ENCODE measurements at places on chromosomes 7 and 10.
A peak's percentile ranks its signal among the peaks of the same experiment; 100 is the strongest.

GRCh38 chr7:73647725-73648592 lies 19.7 kb upstream of the VPS37D start:
- DNase-seq = no peak

DNA sequence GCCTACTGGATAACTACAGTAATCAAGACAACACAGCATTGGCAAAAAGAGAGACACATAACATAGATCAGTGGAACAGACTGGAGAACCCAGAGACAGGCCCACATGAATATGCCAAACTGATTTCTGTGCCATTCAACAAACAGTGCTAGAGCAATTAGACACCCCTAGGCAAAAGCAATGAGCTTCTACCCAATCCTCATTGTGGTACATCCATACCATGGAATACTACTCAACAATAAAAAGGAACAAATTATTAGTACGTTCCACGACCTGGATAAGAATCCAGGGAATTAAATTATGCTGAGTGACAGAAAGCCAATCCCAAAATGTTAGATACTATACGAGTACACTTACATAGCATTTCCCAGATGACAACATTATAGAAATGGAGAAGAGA lies 2.8 kb upstream of the SVIL start:
- DNase-seq = no peak

DNA sequence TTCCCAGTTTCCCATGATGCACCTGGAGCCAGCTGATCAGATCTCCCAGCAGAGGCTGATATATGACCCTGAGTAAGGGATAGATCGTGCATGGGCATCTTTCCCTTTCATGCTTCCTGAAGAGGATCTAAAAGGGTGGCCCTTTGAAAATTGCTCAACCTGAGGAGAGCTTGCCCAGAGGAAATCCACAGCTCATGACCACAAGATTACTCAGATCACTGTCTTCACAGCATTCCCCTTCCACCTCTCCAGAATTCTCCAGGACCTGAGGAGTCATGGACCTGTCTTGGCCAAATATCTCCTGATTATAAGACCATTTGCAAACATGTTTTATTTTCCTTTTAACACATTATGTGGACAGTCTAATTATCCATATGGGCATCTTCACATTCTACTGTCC lies 328.1 kb downstream of the LHFPL3 start:
- no peak for DNase-seq

GRCh38 chr10:118163217-118163616 lies 116.5 kb upstream of the RAB11FIP2 start:
- no peak for DNase-seq

DNA sequence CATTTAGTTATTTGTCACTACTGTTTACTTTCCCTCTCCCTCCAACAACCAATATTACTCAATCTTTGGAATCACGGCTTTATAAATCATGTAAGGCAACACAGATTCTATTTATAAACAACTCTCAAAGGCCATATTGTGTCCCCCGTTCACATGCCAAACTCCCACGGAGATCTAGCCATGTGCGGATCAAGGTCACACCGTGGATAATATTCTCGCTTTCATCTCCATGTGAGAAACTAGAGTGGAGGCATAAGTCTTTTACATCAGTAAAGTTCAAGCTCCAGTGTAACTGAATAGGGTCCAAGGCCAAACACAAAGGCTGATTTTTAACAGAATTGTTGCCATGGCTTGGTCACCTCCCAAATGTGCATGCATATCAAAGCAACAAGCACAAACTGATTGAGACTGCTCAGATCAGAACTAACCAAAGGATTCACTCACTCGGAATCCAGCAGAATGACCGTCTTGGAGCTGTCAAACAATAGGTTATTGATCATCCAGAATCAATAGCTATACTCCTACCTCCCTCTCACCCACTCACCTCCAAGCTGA lies 569.5 kb upstream of the LRRN3 start:
- DNase-seq = no peak

- no peak for DNase-seq
These were observed 299.4 kb downstream of the SNX13 start for GRCh38 chr7:17640730-17641377.

GRCh38 chr7:123608991-123609882 lies 7.6 kb downstream of the ASB15 start:
- no peak for DNase-seq

GRCh38 chr7:26506196-26506595 lies 214.5 kb downstream of the SNX10 start:
- no peak for DNase-seq

DNA sequence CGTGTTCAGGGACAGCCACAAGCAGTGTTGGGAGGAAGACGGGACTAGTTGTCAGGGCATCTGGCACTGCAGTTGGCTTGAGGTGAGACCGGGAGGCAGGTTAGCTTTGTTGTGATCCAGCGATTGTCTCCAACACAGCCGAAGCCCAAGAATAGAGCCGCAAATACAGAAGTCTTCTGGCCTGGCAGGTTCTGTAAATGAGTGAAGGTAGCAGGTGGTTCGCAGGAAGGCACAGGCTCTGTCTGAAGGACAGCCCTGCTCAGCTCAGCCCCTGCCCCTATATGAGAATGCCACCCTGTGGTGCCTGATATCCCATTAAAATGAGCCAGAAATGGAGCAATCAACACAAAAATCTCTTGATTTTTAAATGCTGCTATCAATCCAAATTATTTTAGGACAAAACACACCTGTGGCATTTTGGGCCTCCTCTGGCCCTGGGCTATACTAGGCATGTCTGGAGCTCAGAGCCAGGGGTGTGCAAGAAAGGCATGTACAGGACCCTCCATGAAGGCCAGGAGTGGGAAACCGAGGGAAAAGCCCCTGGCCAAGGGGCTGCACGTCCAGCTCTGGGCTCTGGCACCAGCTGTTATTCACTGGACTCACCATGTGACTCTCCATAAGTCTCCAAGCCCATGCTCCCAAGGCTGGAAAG lies 11.2 kb upstream of the C10orf71 start:
- DNase-seq = peak; percentile 64

GRCh38 chr7:135946289-135947055 lies 30.7 kb downstream of the MTPN start:
- no peak for DNase-seq

DNA sequence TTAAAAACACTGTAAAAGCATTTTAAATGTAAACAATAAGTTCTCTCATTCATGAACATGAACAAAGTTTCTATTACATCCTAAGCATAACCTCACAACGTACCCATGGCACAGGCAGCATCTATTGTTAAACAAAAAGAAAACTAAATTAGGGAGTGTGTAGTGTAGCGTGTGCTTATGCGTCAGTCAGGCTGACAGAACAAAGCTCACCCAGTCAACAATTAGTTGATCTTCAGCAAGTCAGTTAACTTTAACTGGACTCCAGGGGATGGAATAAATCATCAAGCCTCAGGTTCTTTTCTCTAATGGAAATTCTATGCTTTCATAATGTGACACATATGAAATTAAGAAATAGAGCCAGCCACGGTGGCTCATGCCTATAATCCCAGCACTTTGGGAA lies 91.6 kb upstream of the ODAD2 start:
- DNase-seq = no peak

- DNase-seq = no peak
These were observed 2.0 kb downstream of the GAL3ST4 start for GRCh38 chr7:100166317-100166940.

DNA sequence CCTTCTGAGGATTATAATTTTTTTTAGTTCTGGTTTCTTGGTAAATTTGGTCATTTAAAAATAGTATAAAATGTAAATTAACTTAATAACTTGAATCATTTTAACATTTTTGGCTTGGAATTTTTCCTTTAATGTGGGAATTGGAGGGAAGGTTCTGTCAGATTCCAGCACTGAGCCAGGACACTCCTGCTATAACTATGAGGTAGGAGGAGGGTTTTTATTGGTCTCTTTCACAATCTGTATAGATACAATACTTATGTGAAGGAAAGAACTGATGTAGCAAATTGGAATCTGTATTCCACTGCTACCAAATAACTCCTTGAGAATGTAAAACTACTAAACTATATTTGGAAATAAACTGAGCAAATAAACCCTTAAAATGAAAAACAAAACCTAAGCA lies 3.2 kb downstream of the PRKG1 start:
- DNase-seq = no peak

DNA sequence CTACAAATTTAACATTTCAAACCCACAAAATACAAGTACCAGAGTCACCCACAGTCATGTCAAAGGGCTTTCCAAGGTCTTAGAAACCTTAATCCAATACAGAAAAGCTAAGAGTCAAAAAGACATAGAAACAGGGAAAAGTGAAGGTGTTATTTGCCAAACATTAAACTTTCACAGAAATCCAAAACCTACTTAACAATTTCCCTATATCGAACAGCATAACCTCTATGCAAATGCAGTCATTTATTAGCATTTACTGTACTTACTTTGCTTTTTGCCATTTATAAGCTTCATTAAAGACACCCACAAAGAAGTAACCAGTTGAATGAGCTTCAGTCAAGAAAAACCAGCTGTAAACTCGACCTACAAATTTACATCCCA lies 1.6 kb downstream of the PANK1 start:
- DNase-seq = no peak

DNA sequence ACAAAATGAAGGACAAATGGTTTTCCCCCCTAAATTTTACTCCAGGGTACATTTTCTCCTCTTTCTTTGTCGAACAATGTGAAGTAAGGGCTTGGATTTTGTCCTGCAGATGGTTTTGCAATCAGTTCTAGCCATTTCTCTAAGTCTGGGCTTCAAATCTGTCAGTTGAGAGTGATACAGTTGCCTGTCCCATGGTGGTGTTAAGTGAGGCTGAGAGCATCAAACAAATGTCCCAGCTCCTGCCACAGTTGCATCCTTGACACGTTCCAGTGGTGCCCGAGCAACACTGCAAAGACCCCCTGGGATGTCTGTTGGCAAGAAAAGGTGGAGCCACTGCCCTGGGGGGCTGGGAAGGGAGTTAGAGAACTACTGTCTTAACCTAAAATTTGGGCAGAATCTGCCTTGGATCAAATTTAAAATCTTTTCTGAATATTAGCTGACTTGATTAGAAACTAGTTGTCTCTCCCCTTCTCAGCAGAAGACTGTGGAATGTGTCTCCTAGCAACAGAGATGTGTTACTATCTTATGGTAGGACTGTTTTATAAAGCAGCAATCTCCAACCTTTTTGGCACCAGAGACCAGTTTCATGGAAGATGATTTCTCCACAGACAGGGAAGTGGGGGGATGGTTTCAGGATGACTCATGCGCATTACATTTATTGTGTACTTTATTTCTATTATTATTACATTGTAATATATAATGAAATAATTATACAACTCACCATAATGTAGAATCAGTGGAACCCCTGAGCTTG lies 102.0 kb upstream of the STEAP1B start:
- no peak for DNase-seq

DNA sequence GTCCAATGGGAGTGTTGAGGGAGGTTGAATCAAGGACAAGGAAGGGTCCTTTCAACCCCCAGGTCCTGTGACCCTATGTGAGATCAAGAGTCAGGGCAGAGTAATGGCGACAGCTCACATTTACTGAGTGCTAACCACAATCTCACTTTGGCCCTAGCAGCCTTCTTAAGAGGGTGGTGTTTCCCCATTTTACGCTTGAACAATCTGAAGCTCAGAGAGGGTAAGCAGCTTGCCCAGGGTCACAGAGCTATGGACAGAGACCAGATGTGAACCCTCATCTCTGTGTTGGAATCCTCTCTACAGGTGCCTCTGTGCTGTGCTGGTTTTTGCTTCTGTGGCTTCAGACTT lies 102.0 kb downstream of the GRK5 start:
- no peak for DNase-seq

GRCh38 chr10:63707254-63707910 lies 186.2 kb downstream of the REEP3 start:
- no peak for DNase-seq

DNA sequence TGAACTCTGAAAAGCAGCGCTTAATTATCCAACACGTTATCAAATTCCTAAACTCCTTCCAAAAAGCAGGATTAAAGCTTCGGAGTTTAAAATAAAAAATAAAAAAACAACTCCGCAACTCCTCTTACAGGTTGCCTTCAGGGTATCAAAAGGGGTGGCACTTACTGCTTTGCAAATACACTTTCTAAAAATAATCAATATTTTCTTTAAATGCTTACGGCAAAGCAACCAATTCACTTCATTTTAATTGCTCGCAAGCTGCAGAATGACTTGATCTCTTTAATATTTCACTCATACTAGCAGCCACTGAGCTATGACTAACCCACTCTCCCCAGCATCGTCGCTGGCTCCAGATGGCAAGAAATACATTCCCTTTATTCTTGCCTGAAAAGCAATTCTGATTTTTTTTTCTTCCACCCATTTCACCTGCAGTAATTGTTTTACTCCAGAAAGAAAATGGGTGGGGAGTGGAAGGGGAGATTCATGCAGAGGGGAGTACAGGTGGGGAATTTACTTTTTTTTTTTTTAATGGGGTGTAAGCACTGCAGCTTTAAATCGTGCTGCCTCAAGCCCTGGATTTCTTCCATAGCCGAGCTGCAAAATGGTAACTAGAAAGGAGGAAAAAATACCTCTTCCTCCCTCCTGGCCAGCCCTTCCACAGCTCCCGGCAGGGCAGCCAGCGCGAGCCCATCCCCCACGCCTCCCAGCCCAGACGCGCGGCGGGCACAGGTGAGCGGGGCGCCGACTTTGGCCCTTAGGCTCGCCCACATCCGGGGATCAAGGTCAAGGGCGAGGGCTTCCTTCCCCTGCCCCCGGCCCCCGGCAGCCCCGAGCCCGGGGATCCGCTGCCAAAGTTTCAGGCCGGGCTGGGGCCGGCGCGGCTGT lies 54.2 kb upstream of the FHIP2A start:
- DNase-seq = peak; percentile 79

GRCh38 chr10:86687750-86688149 lies 19.4 kb downstream of the LDB3 start:
- DNase-seq = no peak

DNA sequence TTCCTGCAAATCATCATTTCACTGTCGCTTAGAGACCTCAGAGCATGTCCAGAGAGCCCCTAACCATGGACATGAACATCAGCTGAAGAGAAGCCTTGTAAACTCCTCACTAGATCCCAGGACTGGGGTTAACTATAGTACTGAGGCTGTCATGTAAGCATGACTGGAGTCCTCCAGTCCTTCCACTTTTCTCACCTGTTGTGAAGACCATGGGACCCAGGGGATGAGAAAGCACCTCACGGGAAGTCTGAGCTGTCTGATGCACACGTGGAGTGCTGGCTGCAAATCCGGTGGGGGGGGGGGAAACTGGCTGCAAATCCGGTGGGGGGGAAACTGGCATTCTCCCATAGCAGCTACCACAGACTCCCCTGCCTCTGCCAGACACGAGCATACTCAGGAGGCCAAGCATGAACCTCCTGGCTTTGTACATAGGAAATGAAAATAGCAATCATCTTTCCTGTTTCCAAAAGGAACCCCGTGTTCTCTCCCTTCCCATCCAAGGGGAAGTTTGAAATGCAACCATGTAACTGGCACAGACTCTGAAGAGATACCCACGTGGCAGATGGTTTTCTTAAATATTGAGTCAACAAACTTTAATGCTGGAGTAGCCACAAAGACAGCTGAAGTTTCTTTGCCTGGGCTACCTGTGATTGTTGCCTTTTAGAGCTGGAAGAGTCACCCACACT lies 261.4 kb downstream of the ZMYND11 start:
- no peak for DNase-seq

GRCh38 chr7:156014201-156014600 lies 201.9 kb upstream of the SHH start:
- DNase-seq = no peak
